Karpas-422 (cell line): ENCODE measurements at places on chromosomes 7 and 10.

GRCh38 chr10:103980288-103980906 is 13.5 kb downstream of the SLK start:
- DNase-seq, result no peak

GRCh38 chr10:62790019-62790555 is 14.4 kb upstream of the ADO start:
- DNase-seq, result no peak

DNA sequence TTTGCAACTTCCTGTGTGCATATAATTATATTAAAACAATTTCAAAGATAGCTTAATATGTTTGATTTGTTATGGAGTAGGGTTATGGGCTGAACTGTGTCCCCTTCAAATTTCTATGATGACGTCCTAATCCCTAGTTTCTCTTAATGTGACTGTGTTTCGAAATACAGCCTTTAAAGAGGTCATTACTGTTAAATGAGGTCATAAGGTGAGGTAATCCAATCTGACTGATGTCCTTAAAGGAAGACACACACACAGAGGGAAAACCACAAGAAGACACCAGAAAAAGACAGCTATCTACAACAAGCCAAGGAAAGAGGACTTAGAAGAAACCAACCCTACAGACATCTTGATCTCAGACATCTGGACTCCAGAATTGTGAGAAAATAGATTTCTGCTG is 407.4 kb downstream of the MAGI2 start:
- DNase-seq, result no peak

DNA sequence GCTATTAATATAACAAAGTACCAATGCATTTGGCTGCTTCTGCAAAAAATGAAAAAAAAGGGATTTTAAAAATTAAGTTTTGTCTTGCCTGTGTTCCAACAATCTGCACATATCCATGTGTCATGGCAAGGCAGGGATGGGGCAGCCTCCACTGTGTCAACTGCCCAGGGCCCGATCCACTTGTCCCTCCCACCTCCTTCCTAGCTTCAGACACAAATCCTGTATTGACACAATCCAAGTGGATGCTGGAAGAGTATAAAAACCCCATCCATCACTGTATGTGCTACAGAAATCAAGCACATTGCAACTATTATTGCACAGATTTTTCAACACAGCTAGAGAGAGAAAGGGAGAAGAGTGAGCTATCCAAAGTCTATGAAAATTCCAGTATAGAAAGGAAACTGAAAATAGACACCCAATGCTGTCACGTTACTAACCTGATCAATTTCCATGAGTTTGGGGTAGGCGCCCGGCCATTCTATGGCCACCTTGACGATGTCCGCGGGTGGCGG is 106.4 kb downstream of the ELMO1 start:
- peak; percentile 58 for DNase-seq

- DNase-seq, result no peak
Measured at GRCh38 chr7:24833549-24833948, 76.3 kb upstream of the GSDME start.
